ENCODE measurements at places on chromosomes 7 and 10. TPM values are rescaled to one million over a fixed set of nuclear protein-coding genes. Genes with fewer than 3 reads are reported as not detected.

DNA sequence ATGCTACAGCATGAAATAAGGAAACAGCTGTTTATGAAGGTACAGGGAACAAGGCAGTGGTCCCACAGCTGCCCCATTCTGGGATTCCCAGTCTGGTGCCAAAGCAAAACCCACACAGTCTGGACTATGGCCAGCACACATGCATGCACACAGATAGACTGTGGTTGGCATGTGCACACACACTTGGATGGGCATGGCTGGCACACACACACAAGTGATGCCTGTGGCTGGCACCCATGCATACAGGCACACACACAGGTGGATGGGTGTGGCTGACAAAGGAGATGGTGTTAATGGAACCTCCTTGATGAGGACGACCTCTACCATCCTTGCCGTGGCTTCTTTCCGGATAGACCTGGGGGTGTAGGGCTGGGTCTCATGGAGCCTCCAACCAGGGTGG, 114.0 kb upstream of the LYZL2 start:
- DNase-seq, result no peak

GRCh38 chr7:148967602-148968001, 60.7 kb downstream of the PDIA4 start:
- DNase-seq, result no peak

- DNase-seq, result no peak
Observed at GRCh38 chr10:131269776-131270460, 41.6 kb downstream of the TCERG1L start.

- DNase-seq, result peak; percentile 71
Observed at GRCh38 chr10:59173414-59173813, 3.0 kb upstream of the PHYHIPL start.

DNA sequence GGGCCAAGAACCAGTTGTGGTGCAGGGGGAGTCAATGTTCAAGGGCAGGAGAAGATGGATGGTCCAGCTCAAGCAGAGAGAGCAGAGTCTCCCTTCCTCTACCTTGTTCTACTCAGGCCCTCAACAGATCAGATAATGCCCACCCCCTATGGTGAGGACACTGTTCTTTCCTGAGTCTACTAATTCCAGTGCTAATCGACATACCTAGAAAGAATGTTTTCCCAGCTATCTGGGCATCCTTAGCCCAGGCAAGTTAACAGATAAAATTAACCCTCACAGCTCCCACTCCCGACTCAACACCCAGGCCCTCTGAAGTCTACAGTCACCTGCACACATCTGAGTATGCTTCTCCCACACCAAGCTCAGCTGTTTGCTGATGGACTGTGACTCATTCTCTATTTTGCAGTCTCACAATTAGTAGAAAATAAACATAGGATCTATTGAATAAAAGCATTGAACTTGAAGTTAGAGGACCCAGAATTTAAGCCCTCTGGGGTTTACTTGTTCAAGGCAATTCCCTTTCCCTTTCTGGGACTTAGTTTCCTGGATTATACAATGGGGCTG, 17.1 kb downstream of the COL13A1 start:
- no peak for DNase-seq

DNA sequence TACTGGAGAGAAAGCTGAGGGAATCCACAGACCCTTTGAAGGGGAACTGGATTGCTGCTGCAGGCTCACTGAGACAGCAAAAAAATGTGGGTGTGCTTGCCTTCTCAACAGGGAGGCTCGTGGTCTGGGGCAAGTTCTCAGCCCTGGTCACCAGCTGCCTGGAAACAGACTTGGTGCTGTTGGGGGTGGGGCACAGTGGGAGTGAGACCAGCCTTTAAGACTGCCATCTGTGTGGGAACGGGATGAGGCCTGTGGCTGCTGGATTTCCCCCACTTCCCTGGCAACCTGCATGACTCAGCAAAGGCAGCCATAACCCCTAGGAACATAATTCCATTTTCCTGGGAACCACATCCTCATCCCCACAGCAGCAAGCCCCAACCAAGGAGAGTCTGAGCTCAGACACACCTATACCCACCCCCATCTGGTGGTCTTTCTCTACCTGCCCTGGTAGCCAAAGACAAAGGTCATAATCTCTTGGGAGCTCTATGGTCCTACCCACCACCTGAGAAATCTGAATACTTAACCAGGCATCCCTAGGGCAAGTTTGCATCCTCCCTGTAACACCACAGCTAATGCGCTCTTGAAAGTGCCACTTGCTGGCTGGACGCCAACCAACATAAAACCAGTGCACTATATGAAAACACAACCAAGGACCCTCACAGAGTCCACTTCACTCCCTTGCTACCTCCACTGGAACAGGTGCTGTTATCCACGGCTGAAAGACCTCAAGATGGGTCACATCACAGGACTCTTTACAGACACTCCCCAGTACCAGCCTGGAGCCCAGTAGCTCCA, 45.0 kb upstream of the TFEC start:
- peak; percentile 38 for DNase-seq

The CPA1 gene
- not detected for total RNA-seq

The AVPI1 gene
- total RNA-seq, result 22.7 TPM

DNA sequence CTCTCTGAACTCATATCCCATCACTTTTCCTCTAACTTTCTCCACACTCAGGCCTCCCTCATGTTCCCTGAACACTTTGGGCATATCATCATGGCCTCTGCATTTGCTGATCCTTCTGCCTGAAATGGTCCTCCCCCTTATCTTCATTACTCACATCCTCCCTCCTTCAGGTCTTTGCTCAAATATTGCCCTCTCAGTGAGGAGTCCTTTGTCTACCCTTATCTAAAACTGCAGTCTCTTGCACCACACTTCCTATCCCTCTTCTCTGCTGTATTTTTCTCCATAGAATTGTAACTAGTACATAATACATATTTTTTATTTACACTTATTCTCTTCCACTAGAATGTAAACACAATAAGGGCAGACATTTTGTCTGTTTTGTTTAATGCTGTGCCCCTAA, 41.7 kb downstream of the DNAJC1 start:
- no peak for DNase-seq

All from foreskin keratinocyte (primary cell).